ENCODE measurements at places on chromosomes 6 and 20.

GRCh38 chr6:87667032-87667431 is 35.0 kb downstream of the AKIRIN2 start:
- DNase-seq: no peak

GRCh38 chr6:39156801-39157200 is 41.8 kb upstream of the SAYSD1 start:
- no peak for DNase-seq

DNA sequence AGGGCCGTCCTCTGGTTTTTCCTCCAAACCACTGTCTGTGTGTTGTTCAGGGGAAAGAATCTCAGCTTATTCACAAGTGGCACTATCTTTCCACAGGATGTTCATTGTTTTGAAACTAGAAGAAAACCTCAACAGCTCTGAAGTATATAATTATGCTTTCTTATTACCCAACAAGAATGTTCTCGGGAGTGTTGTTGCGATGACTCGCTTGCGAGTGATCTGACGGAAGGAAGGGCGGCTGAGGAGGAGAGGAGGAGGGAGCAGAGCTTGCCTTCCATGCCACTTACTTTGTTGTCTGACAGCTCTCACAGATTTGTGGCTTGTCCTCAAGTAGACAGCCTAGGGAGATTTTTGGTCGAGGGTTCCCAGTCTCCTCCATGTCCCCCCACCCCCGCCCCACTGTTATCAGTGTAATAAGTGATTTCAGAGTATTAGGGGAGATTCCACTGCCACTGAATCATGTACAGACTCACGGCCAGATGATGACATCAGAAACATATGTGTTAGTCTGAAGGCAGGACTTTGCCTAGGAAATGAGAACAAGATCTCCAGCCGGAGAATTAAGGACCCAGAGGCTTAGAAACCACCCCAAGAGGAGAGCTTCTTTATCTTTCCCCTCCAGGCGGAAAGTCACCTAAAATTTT is 80.7 kb upstream of the CCN6 start:
- no peak for DNase-seq

DNA sequence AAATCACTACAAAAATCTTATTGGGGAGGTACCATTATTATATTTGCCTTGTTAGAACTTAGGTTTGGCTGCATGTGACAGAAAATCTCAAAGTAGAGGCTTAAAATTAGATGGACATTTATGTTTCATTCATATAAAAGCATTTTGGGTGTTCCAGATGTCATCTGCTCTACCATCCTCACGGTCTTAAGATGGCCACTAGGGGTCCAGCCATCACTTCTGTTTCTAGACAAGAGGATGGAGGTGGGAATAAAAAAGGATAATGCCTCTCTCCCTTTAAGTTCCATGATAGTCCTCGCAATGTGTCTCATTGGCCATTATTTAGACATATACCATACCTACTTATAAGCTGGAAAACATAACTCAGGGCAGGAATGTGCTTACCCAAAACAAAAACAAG is 929.5 kb downstream of the KIF16B start:
- no peak for DNase-seq

DNA sequence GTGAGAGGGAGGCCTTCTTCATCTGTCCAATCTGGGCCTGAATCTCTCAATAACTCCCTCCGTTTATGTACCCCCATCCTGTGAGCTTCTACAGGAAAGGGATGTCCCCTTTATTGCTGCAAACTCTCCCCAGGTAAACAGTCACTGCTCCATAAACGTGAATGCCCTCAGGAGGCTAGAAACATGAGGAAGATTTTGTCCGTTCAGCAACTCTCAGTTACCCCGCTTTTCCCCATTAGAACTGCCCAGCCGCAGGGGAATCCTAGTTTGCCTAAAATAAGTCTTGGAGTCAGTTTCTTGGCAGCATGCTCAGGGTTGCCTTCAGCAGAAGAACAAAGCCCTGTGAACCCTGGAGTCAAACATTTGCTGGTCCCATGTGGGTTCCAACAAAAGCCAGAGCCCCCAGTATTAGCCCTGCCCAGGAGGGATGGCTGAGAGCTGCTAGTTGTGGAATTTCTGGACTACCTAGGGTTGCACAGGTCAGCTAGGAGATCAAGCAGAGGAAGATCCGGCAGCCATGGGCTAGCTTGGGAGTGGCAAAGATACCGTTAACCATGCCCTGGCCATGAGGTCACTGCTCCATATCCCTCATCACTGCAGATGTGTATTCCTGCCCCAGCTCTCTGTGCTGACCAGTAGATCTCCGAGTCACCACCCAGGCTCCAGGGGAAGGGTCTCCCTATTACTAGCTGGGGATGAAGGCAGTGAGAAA is 640 bp downstream of the LRRN4 start:
- DNase-seq: no peak

GRCh38 chr20:13458860-13459451 is 179.8 kb downstream of the TASP1 start:
- DNase-seq: peak; percentile 36

DNA sequence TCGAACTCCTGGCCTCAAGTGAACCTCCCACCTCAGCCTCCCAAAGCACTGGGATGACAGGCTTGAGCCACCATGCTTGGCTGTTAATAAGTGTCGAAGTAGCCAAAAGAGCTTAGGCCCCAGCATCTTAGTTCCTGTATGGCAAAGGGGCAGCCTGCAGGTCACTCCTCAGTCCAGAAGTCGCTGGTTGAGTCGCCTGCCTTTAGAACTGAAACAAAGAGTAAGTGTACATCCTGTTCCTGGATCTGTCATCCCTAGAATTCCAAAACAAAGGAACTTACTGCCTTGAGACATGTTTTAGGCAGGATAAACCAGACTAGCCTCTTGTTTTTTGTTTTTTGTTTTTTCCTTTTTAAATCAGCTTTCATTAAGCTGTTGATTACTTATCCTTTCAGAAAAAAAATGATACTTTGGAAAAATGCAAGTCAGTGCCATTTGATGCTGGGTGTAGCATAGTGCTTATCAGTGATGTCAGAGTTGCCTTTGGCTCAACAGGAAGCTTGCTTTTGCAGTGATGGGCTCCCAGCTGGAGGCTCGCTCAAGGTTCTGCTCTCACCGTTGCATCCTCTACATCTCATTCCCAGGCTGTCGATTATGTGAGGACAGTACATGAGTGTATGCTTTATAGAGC is 9.0 kb downstream of the ACTR5 start:
- DNase-seq: no peak

DNA sequence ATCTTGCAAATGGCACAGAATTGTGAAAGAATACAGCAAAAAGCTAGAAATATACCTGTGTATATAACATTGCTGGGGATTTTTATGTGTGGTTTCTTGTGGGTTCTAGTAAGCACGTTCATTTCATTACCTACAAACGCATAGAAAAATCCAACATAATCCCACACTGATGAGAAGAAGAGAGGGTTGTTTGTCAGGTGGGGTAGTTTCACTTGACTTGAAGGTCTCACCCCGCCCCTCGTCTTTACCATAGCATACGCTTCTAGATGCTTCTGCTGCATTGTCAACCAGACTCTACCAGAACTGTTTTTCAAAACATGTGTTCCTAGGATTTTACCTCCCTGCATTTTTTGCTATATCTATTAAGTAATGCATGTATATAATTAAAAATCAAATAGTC is 284.1 kb upstream of the TAB2 start:
- DNase-seq: no peak

DNA sequence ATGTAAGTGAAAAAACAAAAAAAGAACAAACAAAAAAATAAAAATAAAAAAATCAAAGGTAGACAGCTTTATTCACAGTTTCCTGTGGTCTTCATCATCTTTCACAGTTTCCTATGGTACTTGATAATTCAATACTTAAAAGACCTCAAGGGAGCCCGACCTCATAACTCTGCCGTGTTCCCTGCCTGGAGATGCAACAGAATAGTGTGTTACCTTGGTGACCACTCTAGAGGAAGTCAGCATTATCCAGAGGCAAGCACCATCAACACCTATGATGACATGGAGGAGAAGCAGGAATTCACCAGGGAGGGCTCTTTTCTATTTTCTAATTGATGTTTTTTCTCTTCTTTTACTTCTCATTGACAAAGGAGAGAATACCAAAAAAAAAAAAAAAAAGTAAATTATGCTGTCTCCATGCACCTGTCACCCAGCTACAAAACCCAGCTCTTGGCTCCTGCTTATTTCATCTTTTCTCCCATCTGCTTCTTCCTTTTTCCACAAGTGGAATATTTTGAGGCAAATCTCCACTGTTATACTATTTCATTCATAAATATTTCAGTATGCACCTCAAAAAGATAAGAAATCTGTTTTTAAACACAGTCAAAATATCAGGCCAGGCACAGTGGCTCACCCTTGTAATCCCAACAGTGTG is 95.8 kb upstream of the STXBP5 start:
- DNase-seq: no peak

DNA sequence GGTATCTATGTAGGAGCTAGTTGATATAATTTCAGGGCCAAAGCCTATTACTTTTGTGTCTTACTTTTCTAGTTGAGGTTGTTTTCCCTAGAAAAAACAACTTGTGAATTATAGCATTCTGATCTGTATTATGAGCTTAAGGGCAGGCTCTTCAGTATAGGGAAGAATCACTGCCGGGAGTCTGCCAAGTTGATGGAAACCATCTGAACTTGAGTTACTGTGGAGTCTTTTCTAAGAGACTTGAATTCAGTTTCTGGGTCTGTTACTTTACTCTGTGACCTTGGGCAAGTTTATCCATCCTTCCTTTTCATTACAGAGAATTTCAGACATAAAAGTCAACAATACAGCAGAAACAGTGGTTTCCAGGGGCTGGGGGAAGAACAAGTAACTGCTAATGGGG is 2.1 kb upstream of the CASS4 start:
- DNase-seq: no peak

DNA sequence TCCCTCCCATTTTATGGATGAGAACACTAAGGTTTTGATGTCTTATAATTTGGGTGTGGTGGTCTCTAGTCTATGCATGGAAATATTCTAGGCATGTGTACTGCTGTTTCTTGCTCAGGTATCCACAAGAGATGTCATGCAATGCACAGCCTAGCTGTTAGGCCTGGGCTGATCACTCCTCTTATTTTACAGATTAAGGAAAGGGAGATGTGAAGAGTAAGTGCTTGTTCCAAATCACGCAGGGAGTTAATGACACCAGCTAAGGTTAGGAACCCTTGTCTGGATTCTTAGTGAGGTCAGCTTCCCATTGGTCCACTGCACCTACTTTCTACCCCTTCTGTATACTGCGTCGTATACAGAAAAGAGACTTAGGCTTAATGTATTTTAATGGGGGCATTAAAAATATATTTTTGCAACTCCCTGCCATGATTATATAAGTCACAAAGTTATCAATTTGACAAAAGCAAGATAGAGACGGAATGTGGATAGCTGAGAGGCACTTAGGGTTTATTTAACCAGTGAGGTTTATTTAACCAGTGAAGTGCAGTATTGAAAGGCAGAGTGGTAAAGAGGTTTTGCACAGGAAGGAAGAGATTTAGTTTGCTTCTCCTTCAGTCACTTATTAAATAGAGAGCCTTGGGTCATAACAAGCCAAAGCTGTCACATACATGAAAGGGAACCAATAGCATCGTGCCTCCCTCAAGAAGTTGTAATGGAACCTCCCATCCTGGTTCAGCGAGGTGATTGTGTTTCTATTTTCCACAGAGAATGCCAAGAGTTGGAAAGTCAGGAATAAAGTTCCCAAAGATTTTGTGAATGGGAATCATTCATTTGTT is 95.0 kb upstream of the FAM184A start:
- DNase-seq: no peak

DNA sequence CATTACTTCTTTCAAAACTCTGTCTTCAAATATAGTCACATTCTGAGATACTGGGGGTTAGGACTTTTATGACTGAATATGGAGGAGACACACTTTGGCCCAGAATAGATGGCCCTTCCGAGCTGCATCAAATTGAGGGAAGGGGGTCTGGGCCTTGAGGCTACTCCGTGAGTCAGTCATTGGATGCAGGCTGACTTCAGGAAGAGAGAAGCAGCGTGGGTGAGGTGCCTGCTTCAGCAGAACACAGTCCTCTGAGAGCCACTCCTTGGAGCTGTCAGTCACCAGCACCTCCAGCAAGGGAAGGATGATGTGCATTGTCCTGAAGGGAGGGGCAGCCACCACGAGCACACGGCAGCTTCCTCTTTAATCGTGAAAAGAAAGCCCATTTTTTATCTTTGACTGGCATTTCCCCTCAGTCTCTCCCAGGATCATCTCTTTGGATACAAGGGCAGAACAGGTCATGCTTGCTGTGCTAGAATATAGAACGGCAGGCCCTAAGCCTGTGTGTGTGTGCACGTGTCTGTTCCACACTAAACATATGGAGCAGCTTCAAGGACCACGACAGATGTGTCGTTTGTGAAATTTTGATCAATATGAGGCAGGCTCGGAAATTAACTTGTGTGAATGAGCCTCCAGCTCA is 721.6 kb downstream of the KIF16B start:
- DNase-seq: no peak

GRCh38 chr20:44068316-44069201 is 118.4 kb downstream of the JPH2 start:
- no peak for DNase-seq

DNA sequence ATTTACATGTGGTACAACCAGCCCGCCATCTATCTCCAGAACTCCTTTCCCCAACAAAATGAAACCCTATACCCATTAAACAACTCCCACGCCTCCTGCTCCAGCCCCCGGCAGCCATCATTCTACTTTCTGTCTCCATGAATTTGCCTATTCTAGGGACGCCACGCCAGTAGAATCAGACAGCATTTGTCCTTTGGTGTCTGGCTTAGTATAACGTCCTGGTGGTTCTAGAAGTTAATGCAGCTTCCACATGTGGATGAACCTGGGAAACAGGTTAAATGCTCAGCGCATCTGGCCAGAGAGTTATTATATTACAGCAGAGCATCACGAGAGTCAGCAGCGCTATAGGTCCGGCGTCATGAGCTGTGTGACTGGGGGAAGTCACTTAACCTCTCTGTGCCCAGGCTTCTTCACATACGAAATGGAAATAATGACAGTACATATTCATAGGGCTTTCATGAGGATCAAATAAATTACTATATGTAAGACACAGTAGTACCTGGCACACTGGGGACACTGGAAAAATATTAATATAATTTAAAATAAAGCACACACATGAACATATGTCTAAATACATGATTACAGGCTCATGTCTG is 178.7 kb upstream of the TAB2 start:
- no peak for DNase-seq

DNA sequence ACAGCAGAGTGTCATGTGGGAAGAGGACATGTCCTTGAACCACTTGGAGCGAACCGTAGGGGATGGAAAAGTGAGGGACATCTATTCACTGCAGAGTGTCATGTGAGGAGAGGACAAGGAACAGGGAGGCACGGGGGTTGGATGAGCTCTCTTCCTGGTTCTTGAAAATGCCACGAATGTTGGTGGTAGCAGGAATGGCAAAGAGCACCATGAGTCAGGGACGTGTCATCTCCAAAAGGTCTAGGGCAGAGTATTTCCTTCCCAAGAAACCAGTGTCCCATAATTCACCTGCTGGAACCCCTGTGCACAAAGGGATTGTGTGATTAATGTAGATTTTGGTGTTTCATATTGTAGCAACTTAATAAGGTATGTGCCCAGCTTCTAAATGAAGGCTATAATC is 136.8 kb downstream of the BFSP1 start:
- no peak for DNase-seq

DNA sequence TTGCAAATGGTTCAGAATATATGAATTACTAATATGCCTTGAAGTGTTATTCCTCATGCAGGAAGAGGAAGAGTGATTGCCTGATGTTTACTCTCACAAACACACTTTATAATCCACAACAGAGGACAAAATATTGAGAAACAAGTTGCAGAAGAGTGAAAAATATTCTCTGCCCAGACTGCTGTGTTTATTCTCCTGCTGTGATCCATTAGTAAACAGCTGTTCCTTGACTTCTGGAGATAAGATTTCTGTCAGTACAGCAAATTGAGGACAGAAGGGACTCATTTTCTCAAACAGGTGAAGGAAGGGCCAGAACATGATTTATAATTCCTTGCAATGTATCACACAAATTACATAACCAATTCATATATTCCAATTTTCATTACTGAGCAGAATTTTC is 148.0 kb downstream of the EPM2A start:
- no peak for DNase-seq
